ENCODE measurements at places on chromosomes 3 and 15.
A peak's percentile ranks its signal among the peaks of the same experiment; 100 is the strongest.

DNA sequence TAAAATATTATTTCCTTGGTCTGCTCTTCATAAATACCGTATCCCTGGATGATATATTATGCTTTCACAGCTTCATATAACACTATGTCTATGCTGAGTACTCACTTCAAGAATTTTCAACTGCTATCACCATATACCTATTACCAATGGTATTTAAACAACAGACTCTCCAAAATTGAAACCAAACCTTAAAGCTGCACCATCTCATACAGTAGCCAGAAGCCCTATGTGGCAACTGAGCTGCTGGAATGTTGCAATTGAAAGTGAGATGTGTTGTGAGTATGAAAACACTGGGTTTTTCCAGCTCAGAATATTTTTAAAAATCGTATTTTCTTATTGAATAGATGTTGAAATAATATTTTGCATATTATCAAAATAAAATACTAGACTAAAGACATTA, 130.1 kb upstream of the GOLGA6L6 start:
- no peak for DNase-seq

DNA sequence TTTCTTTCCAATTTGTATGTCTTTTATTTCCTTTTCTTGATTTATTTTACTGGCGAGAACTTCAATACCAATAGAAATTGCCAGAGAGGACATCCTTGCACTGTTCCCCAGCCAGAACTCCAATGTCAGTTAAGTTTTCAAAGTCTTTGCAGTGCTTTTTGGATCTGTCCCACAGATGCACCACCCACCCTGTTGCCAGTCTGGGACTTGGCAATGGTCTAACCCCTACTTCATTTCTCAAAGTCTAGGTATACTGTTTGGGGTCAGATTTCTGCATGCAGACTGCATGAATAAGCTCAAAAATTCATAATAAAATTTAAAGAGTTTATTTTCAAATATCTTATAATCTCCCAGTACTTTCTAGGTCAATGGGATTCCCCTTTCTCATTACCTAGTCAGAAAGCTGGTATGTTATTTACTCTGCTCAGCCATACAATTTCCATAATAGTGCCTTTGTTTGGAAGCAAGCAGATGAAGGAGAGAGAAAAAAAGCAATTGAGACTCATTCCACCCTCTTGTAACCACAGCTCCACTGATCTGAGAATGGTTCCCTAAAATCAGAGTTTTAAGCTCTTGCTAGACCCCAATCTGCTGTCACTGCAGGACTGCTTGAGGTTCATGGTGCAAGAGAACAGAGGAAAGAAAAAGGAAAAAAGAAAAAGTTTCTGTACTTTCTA, 125.9 kb upstream of the PLXND1 start:
- DNase-seq: no peak

- no peak for DNase-seq
Measured at GRCh38 chr3:73084170-73084569, 22.7 kb downstream of the EBLN2 start.

DNA sequence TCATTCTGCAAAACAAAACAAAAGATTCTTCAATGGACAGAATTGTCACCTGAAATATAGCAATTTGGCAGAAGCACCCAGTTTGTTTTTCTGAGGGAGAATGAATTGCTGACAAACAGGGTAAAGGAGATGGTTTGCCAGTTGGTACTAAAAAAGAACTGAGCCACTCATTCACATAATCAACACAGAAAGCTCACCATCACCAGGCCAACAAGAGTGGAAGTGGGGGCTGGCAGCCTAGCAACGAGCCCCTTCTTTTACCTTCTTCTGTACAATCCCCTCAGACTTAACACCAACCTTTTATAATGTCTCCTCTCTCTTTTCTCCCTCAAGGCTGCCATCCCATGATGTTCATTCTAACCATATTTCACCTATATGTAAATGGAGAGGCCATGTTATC, 5.9 kb downstream of the TOP2B start:
- DNase-seq: no peak

- no peak for DNase-seq
Measured at GRCh38 chr15:61753018-61753710, 307.1 kb downstream of the VPS13C start.

GRCh38 chr3:58107597-58107996, 99.4 kb downstream of the FLNB start:
- DNase-seq: no peak

DNA sequence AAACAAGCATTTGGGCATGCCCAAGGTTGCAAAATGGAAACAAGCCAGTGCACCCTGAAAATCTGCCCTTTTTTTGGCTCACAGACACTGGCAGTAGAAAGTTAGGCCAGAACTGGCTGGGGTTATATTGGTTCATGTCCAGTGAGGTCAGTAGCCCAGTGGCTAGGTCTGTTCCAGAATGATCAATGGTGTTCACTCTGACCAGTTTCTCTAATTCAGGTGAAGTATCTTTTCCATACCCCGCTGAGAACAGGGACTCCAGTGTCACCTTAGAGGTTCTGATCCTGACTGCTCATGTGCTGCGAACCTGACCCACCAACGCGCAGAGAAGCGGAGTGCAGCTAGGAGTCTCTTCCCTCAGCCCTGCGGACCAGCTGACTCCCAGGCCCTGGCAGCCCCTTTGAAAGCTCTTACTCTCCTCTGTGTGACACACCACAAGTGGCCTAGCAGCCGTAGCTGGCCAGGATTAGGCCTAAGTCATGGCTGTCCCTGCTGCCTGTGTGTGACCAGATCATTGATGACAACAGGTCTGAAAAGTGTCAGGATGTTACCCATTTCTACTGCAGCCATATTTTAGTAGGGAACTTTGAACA, 123.5 kb downstream of the GHSR start:
- no peak for DNase-seq

- no peak for DNase-seq
Measured at GRCh38 chr3:49295489-49296058, 18.5 kb upstream of the C3orf62 start.

- peak; percentile 6 for DNase-seq
Measured at GRCh38 chr15:45790325-45790943, 155.6 kb downstream of the SQOR start.

- no peak for DNase-seq
Measured at GRCh38 chr3:152056481-152056880, 183.0 kb downstream of the SUCNR1 start.

GRCh38 chr3:38549082-38549481, 52.9 kb downstream of the EXOG start:
- DNase-seq: no peak

- DNase-seq: peak; percentile 93
Measured at GRCh38 chr3:133038089-133038730, at the start of gene TMEM108. TSS of gene TMEM108 (plus strand) at chr3:133038391.

DNA sequence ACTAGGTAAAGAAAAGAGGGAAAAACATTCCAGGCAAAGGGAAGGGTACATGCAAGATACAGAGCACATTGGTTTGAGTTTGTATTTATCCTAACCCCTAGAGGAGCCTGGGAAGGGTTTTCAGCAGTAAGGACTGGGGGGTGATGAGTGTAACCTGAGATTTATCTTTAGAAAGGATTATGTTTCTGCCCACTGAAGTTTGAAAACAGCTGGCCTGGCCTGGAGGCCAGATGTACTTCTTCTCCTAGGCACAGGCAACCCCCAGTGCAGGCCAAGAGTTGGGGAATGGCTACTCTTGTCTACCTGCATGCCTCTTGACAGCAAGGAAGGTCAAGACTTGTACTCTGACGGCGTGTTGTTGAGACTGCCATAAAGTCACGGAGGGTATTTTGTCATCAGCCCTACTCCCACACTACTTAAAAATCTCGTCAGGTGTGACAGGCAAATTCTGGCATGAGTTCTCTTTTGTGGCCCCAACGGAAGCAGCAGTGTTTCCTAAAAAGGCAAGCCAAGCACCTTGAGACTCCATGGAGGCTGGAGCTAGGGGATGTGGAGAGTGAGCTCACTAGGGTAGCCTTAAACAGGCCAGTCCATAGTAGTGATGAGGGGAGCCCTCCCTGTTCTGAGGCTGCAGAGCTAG, 241.5 kb upstream of the WNT5A start:
- DNase-seq: no peak

GRCh38 chr3:42826141-42826540, 16.9 kb downstream of the ACKR2 start:
- no peak for DNase-seq

DNA sequence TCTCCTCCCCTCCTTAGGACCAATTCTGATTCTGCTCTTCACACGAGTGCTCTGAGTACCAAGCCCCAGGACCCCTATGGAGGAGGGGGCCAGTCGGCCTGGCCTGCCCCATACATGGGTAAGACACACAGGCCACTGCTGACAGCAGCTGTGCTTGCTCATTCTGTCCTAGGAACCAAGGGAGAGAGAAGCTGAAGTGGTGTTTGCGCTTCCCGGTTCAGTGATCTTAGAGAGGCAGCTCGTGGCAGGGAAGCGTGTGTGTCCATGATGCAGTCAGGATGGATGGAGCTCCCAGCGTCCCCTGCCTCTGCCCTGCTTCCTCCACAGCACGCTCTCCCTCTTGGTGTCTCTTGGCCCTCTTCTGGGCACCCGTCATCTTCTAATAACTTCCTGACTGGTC, 77.6 kb downstream of the CRTC3 start:
- no peak for DNase-seq

GRCh38 chr3:124119056-124119716, 127.3 kb upstream of the ROPN1 start:
- DNase-seq: peak; percentile 46

DNA sequence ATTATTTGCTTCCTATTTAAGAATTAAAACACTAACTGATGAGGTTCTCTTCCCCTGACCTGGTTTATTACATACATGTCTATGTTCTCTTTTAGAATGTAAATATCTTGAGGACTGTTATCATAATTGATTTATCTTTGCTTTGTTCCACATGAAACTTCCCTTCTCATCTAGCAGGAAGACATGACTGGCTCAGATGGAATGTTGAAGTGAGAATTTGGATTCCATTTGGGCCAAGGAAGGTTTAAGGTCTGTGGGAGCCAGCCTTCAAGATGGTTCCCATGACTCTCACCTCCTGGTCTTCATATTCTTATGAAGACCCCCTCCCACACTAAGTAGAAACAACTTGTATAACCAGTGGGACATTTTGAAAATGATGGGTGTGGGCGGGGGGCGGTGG, 222.2 kb upstream of the GADL1 start:
- DNase-seq: no peak

DNA sequence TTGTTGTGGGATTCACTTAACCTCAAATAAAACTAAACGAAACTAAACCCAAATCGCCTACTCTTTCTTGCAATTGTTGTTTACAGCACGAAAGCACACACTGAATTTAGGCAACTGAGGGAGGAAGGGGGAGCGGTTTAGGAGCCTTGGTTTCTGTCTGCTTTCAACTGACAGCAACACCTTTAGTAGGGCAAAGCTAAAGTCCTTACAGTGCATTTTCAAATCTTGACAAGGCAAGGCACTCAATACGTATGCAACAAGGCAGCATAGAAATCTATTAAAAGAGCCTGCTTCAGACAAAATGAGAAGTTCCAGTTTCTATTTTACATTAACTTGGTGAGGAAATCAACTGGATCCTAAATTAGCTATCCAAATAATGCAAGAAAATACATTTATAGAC, 174.6 kb downstream of the CHST2 start:
- DNase-seq: no peak

- DNase-seq: no peak
Measured at GRCh38 chr3:150710097-150710496, 6.4 kb upstream of the ERICH6 start.

DNA sequence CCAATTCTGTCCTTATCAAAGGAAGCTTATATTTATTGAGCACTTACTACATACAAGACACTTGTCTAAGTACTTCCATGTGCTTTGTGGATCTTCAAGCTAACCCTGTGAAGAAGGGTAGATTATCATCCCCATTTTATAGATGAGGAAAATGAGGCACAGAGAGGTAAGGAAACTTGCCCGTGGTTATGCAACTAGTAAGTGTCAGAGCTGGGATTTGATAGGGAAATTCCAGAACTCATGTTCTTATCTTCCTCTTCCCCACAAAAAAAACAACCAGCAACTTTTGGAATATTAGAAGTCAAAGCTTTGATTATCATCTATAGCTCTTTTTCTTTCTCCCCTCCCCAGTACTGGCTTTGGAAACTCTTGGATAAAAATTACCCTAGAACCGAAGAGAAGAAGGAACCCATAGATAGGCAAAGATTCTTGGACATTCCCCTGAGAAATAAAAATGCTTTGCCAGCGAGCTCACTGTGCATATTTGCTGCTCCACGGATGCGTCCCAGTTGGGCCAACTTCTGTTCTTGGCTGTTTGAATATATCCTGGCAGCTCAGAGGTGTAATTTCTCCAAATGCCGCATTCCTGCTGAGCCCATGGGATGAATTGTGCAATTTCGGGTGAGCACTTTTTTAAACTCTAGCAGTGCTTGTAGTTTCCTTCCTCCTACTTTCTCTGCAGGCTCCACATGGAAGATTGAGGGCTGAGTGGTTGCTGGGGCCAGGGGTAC, 591.5 kb upstream of the CFAP20DC start:
- DNase-seq: no peak

DNA sequence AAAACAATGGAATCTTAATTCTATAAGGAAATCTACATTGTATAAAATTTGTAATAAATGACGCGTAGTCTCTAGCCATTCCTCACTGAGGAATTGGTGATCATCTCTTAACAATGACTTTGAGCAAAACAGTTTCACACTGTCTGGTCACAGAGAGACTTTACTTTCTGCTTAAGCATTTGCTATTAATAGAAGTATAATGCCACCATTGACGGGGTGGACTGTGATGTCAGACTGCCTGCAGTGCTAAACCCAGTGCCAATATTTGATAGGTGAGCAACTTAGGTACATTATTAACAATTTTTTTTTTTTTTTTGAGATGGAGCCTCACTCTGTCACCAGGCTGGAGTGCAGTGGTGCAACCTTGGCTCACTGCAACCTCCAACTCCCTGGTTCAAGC, 494.9 kb upstream of the ADAMTS9 start:
- DNase-seq: no peak

GRCh38 chr3:51967384-51968169, at the start of gene PCBP4:
TSS of gene PCBP4 (minus strand) at chr3:51967454. CDS start at chr3:51961240, 6,214 bp downstream.
- no peak for DNase-seq

DNA sequence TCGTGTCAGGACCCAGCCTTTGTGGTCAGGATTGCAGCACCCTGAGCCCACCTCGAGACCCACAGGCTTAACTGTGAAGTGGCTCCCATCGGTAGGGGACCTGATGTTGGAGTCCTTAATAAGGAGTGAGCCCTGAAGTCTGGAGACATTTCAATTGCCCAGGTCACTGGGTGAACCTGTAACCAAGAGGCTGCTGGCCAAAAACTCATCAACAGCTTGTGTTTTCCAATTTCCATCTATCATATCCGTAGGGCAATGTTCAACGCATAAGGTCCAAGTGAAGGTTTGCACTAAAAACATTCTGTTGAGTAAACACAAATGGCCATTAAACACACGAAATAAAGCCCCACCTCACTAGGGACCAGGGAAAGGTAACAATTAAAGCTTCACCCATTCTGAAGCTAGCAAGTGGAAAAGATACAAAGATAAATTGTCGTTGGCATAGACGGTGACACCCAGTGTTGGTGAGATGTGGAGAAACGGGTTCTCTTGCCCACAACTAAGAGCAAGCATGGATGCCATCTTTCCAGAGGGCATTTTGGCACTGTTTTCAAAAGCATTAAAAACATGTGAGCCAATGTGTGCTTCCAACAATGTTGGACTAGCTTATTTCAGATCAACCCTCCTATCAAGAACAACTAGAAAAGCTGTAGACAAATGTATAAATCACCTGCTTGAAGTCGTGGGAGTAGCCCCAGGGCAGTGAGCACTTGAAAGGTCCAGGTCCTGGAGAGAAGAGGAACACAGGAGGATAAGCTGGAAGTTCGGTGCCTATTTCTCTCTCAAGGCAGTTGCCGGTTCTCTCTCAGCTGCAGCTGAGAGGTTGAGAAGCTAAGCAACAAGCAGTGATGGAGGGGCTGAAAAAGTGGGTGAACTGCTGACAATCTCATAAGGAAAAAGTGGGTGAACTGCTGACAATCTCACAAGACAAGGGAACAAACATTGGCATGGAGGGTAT, 56.3 kb upstream of the PCSK6 start:
- no peak for DNase-seq

GRCh38 chr15:27082526-27082925, 111.5 kb downstream of the GABRG3 start:
- no peak for DNase-seq
